ENCODE measurements at places on chromosomes 1 and 21.

- DNase-seq: no peak
These were observed 20.9 kb upstream of the LRP8 start for GRCh38 chr1:53348486-53349368.

GRCh38 chr1:165490175-165490574 lies 45.2 kb upstream of the RXRG start:
- DNase-seq: no peak

- DNase-seq: no peak
These were observed 340.7 kb downstream of the ADGRL2 start for GRCh38 chr1:82141390-82141789.

DNA sequence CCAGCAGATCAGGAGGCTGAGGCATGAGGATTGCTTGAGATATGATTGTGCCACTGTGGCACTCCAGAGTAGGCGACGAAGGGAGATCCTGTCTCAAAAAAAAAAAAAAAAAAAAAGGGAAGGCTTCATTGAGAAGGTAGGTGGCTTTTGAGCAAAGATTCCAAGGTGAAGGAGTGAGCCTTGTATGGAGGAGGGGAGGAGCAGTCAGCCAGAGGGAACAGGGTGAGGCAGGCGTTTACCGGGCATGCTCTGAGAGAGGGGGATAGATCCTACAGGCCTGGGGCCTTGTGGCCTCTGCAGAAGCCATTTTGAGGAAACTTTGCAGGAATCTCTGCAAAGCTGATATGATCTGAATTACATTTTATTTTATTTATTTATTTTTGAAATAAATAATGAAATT lies 5.1 kb upstream of the HDAC1 start:
- DNase-seq: no peak

GRCh38 chr1:157597959-157598667 lies at the start of gene FCRL4:
Gene FCRL4, minus strand, starts transcription at chr1:157598085. Its CDS starts 141 bp downstream, at chr1:157597944.
- no peak for DNase-seq

DNA sequence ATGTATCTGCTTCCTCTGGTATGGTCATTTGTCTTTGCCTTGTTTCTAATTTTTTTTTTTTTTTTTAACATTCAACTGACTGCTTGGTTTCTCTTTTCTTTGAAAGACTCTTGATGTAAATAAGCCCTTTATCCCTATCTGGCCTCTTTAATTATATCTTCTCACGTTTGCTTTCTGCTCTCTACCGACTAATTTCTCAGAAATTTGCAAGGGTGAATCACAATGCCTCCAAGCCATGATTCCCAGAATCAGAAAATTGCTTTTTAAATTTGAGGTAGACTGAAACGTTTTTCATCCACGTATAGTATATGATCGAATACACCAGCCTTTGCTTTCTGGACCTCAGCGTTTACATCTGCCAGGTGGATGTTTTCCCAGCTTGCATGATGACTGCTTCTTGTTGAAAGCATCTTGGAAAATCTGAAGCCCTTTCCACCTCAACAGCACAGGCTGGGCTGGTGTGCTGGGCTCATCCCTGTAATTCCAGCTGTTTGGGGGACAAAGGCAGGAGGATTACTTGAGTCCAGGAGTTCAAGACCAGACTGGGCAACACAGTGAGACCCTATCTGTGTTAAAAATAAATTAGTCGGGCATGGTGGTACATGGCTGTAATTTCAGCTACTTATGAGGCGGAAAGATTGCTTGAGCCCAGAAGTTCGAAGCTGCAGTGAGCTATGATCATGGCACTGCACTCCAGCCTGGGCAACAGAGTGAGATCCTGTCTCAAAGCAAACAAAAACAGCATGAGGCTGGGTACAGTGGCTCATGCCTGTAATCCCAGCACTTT lies 35.0 kb upstream of the GPR137B start:
- no peak for DNase-seq

DNA sequence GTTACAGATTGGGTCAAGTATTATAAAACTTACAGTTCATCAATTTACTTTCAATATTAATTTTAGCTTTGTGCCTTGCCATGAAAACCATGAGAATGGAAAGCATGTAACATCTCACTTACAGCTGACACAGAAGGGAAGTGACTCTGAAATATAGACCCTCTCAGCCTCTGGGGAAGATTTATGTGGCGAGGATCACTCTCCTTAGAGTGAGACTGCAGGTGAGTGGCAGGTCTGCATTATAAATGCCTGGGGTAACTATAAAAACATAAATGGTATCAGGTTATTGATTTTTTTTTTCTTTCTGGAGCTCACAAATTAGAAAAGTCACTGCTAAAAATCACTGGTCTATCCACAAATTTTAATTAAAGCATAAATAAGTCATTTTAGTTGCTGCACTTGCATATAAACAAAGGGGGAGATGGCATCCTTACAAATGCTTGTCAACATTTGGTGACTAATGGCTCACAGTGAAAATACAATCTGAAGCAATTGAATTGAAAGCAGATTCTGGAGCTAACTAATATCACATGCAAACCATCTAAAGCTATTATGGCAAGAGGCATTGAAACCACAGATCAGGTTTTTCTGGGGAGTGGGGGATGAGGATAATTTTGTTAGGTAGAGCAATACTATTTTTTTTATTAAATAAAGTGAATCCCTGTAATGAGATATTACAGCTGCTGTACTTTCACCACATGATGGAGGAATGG lies 200.9 kb downstream of the TM2D1 start:
- DNase-seq: no peak

GRCh38 chr1:66752000-66752592 lies at the start of gene DYNLT5:
Gene DYNLT5, plus strand, starts transcription at chr1:66752459. Its CDS starts 2,200 bp downstream, at chr1:66754659.
- DNase-seq: no peak

- no peak for DNase-seq
These were observed 7.8 kb upstream of the PHLDA3 start for GRCh38 chr1:201476670-201477344.

GRCh38 chr21:25441835-25442234 lies 165.4 kb downstream of the MRPL39 start:
- DNase-seq: no peak

- no peak for DNase-seq
These were observed 51.2 kb downstream of the TENT5C start for GRCh38 chr1:117657031-117657430.

GRCh38 chr21:34910396-34910795 lies 138.7 kb downstream of the RUNX1 start:
- DNase-seq: no peak

DNA sequence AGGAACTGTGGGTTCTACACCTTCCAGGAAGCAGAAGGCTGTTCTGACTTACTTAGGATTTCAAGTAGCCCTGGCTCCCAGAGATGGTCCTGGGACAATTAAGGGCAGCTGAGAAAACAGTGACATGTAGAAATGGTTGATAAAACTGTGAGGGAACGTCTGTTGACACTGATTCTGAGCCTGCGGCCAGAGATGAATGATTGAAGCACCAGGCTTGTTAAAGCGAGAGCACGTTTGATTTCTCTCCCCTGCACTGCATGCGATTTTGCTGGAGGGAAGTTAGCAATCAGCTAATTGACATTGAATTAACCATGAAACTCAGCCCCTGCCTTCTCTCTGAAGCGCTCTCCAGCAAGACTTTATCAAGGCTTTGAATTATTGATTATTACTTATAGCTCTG lies 29.9 kb upstream of the POU3F1 start:
- no peak for DNase-seq

DNA sequence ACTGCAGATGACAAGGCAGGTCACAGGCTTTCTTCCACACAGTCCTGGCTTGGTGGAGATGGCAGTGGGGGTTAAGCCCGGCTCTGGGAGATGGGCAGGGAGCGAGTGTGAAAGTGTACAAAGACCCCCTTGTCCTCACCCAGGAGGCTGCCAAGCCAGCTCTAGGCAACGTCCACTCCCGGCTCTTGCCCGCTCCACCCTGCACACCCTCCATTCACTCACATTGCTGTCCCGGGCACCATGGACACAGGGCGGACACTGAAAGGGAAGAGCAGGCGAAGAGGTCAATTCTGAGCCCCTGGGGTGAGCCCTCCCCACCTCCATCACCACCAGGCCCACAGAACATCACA lies 8.9 kb downstream of the COL16A1 start:
- no peak for DNase-seq

DNA sequence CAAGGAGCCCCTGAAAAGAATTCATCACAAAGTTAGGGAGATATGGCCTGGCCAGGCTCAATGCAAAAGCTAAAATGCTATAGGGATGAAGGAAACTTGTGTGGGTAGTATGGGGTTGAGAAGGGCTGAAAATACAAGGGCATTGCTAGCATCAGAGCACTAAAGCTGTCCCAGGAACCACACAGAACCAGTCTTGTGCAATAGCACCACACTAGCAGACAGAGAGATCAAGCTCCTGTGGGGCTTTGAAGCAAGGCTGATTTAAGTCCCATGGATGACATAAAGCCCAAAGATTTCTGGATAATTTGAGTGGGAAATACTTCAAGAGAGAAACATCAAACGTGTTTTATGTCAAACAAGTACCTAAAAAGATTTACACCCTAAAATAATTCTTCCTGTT lies 97.1 kb downstream of the VAV3 start:
- DNase-seq: no peak

GRCh38 chr1:108327534-108328466 lies 83.9 kb upstream of the NBPF4 start:
- DNase-seq: no peak

GRCh38 chr1:189522441-189522840 lies 955.2 kb downstream of the BRINP3 start:
- DNase-seq: no peak

- no peak for DNase-seq
These were observed 105.9 kb downstream of the LAMC2 start for GRCh38 chr1:183291802-183292514.

Measured in stimulated activated CD8-positive, alpha-beta memory T cell treated with anti-CD3 and anti-CD28 coated beads, Interleukin-12 subunit alpha, Interleukin-12 subunit beta, amount 100 ng/mL, for 1 hour (primary cell).